ENCODE measurements at places on chromosomes 16 and 17.

- no peak for DNase-seq
These were observed 3.1 kb upstream of the NFATC3 start for GRCh38 chr16:68081861-68082628.

GRCh38 chr16:5616841-5617240, 519.2 kb upstream of the EEF2KMT start:
- DNase-seq, result no peak

DNA sequence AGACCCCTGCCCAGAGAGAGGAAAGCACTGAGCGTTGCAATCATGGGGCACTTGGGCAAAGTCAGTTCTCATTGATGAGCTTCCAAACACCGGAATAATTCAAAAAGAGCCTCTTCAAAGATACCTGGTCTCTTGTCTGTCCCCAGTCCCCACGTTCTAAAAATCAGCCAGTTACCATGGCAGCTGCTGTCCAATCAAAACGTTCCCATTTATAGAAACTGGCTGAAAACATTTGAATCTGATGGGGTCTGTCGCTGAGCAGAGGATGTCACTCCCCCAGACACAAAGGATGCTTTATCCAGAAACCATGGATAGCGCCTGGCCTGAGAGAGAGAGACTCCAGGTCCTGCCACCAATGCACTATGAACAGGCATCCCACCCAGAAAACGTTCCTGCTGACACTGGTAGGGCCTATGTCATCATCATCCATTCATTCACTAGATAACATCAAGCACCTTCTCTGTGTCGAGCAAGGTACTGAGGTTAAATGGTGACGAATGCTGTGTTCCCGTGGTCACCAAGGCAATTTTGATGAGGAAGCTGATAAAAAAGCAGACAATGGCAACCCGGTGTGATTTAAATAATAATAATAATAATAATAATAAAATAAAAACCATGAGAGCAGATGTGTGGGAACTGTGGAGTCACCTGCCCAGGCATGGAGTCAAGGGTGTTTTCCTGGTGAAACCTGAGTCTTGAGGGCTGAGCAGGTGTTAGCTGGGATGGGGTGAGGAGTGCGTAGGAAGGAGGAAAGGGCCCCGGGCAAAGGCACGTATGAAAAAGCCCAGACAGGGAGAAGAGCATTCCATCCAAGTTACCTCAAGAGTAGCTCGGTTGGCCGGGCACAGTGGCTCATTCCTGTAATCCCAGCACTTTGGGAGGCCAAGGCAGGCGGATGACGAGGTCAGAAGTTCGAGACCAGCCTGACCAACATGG, 19.0 kb upstream of the CALB2 start:
- DNase-seq, result no peak

DNA sequence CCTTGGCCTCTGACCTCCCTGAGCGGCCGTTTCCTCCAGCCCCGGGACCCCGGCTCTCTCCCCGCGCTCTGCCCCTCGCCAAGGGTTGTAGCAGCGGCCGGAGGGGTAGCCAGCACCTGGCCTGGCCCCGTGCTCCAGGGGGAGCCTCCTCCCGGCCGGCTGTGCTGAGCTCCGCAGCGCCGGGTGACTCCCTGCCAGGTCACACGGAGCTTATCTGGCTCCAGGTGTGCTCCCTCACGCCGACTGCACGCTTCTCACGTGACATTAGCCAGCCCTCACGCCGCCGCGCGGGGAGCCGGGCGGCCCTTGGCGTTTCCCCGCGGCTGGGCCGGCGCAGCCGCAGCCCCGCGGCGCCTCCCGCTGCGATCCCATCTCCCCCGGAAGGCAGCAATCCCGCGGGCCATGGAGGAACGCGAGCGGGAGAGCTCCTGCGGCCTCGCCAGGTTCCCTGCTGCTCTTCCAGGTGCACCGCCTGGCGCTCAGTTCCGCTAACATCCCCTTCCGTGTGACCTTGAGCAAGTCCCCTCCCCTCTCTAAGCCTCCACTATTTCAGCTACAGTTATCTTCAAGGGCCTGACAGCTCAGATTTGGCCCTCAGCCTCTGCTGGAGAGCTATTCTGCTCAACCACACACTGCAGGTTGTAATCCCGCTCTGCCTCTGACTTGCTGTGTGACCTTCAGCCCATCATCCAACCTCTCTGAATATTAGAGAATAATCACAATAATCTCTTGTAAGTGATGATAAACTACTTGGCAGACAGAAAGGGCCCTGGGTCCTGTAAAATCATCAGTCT, 3.4 kb downstream of the MYO18A start:
- DNase-seq, result no peak

DNA sequence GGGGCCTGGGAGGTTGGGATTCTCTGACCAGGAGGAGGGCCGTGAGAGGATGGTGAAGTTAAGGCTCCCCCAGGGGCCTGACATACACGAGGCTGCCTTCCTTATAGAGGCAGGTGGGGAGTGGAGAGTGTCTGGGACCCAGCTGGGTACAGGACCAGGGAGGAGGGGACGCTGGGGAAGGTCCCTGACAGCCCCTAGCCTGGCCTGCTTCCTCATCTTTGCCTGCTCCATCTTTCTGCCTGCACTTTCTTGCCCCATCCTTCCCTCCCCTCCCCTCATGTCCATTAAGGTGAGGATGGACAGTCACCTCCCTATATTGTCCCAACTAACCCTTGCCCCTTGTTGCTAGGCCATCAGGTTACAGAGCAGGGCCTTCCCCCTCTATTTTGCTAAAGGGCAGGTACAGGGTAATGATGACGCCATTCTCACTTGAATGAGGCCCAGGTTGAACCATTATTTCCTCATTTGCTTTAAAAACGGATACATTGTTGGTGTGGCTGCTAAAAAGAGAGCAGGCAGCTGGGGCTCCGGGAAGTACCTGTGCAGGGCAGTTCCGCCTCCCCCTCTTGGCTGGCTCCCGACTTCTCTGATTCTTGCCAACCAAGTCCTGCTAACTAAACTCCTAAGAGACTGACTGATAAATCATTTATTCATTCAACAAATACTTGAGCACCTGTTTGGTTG, 1.3 kb downstream of the C17orf99 start:
- DNase-seq, result no peak

- DNase-seq, result no peak
These were observed 67.3 kb downstream of the ZNF423 start for GRCh38 chr16:49788572-49788971.

DNA sequence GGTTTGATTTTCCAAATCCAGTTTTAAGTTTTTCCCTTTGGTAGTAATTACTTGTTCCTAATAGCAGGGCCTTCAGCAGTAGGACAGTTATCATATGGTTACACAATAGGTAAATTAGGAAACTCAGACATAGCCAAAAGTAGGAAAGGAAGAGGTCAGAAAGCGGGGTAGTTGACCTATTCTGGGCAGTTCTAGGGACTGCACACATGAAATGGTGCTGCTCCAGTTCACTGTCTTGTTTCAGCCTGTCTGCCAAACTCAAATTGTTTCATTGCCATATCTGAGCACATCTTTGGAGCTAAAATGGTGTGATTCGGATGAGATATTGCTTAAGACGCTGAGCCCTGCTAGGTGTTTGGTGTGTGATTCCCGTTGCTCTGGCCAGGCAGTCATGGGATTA, 56.7 kb downstream of the TANGO6 start:
- no peak for DNase-seq

GRCh38 chr16:55248494-55248893, 75.5 kb upstream of the IRX6 start:
- DNase-seq, result no peak

DNA sequence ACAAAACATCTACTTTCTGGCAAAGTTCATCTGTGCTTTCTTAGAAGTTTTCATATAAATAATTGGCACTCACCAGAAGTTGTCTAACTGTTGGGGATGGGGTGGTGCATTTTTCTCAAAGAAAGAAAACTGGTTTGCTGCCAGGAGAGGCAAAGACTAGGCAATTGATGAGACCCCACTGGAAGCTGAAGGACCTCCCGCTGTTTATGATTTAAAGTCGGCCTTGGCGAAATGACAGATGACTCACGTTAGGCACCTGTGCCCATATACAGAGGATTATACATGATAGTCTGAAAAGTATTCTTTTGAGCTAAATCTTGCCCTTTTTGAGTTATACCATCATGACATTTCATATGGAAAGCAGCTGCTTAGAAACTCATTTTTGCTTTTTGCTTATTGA, 193.0 kb upstream of the ZFHX3 start:
- no peak for DNase-seq

DNA sequence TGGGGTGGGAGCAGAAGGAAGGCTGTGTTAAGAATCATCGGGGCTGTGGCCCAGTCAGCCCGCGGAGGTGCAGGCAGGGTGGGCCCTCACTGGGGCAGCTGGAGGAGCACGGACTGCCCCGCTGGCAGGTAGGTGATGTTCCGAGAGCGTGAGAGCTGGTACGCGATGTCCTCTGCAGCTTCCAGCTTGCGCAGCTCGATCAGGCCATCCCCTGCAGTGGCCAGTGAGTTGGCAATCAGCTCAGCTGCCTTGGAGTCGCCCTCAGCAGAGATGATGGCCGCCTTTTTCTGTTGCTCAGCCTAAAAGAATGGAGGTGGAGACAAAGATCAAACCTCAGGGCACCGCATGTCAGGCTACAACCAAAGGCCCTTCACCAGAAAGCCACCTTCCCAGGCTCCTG, 9.8 kb downstream of the PHB1 start:
- DNase-seq, result no peak

- no peak for DNase-seq
These were observed 5.9 kb upstream of the CAPN15 start for GRCh38 chr16:521381-522210.

GRCh38 chr16:65510241-65510640, 388.4 kb upstream of the CDH11 start:
- no peak for DNase-seq

- DNase-seq, result no peak
These were observed 356.3 kb upstream of the SOX9 start for GRCh38 chr17:71764505-71764904.

GRCh38 chr17:77256710-77257109, 115.9 kb downstream of the SEC14L1 start:
- no peak for DNase-seq

GRCh38 chr17:21164620-21165019, 37.9 kb downstream of the DHRS7B start:
- no peak for DNase-seq

GRCh38 chr16:69036399-69037091, 68.9 kb upstream of the HAS3 start:
- no peak for DNase-seq

DNA sequence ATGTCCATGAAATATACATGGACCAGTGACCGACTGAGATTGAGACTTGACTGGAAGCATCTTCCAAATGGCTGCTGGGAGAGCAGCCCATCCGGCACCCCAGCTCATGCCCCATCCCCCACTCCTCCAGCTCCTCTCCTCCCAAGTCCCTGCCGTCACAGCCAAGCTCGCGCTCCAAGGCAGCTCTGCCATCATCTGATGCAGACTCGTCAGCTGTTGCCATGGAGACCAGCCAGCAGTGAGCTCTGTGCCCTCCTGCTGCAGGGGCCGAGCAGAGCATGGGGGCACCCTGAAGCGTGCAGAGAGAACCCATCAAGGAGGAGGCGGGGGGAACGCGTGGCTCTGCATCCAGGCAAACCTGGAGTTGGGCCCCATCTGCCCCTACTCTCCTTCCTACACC, 74.5 kb upstream of the TNRC6C start:
- no peak for DNase-seq
